Mesenteric fat pad (tissue), 1 donor: ENCODE measurements at places on chromosomes 3 and 15. TPM values are rescaled to one million over a fixed set of nuclear protein-coding genes. Genes with fewer than 3 reads are reported as not detected.

SCN5A gene
- 0.58 TPM for total RNA-seq

DNA sequence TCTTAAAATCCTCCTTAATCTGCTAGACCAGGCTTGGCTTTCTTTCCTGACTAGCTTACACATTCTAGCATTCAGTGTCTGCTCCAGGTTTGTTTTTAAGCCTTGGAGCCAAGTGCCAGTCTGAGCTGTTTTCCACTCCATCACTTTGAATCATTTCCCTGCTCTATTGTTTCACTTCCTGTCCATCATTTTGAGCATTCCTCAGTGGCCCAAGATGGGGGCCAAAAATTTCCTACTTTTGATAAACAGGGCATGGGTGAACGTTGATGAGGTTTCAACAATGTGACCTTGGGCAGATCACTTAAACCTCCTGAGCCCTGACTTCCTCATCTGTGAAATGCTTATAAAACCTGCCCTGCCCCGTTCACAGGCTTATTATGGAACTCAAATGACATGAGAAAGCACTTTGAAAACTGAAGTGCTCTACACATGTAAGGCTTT is 4.4 kb downstream of the CYP19A1 start:
- no peak for DNase-seq

- DNase-seq, result no peak
Observed at GRCh38 chr3:128421966-128422365, 44.7 kb downstream of the DNAJB8 start.

DNA sequence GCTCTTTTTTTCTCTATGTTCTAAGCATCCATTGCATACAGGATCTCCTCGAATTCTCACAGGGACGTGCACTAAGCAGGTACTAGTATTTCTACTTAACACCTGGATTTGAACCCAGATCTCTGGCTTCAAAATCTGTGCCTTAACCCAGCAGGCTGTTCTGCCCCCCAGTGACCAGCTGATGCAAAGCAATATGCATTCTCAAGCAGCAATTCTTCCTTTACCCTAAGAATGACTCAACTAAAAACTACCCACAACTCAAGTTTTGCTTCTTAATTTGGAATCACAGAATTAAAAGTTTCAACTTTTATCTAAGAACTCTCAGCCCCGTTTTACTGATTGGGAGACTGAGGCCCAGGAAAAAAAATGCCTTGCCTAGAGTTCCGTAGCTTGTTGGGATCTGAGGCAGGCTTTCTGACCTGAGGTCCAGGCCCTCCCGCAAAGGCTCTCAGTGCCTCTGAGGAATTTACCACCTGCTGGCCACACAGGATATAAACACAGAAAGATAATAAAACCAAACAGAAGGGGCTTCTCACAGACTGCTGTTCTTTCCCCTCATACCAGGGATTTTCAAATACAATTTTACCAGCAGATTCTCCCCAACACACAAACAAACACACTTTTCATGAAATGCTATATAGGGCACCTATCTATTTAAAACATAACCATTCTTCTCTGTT is 115.4 kb upstream of the RAD18 start:
- DNase-seq, result no peak

TNFAIP8L3 gene
- 7.4 TPM for total RNA-seq

TMC3 gene
- not detected for total RNA-seq
